Right kidney (tissue), 9 donors: ENCODE measurements at places on chromosomes 2 and 18.

- no peak for DNase-seq
Measured at GRCh38 chr2:217325816-217326215, 466.0 kb upstream of the TNP1 start.

- DNase-seq, result peak; percentile 28
Measured at GRCh38 chr2:121334581-121335293, 49.7 kb upstream of the TFCP2L1 start.

DNA sequence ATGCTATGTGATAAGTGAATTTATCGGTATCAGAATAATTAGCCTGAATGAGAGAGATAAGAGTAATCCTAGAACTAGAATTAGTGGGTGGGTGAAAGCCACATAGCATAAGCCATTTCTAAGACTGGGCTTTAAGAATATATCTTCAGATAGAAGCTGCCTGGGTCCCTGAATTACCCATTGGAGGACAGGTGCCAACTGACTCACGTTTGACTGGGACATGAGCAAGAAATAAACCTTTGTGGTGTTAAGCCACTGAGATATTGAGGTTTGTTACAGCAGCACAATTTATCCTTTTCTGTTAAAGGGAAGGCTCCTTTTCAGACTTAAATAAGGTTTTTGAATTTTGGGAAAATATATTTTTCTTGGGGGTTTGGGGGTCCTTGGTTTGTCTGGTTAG lies 95.9 kb downstream of the POLE4 start:
- DNase-seq, result no peak

GRCh38 chr18:23938901-23939341 lies 75.6 kb upstream of the TTC39C start:
- DNase-seq, result no peak

- no peak for DNase-seq
Measured at GRCh38 chr2:205025580-205026240, 480.4 kb downstream of the PARD3B start.

- DNase-seq, result no peak
Measured at GRCh38 chr2:156573710-156574109, 137.5 kb downstream of the GPD2 start.

GRCh38 chr2:187208199-187208785 lies 239.8 kb downstream of the CALCRL start:
- no peak for DNase-seq

DNA sequence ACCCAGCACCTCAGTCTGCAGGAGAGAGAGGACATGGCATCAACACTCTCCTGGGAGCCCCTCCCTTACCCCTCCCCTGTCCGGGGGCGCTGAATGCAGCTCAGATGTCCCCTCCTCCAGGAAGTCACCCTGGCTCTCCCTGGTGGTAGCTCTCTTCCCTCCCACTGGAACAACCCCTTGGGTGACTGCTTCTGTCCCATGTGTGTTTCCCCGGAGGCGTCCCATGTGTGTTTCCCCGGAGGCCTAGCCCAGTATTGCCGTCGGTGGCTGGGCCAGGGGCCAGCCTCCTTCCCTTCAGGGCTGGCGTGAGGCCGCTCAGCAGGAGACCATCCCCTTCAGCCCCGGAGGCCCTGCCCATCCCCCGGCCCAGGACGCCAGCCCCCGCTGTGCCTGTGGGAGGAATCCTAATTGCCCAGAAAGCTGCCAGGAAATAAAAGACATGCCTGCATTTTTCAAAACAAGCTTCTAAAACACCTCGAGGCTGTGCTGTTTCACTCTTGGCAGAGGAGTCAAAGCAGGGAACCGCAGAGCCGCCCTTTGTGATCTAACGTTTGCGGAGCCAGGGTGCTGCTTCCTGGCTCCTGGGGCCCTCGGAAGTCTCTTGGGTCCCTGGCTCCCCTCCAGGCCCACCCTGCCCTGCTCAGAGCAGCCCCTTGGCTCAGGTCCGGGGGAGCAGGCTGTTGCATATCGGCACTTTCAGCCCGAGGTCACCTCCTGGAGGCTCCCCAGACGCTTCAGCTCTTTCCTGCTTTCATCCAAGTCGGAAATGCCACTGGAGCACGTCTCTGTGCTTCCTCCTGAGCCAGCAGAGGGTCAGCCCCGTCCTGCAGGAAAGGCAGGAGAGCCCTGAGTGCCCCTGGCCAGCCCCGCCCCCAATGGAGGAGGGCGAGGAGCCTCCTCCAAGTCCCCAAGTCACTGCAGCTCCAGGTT lies 11.4 kb downstream of the SNED1 start:
- peak; percentile 69 for DNase-seq

GRCh38 chr18:49002045-49002444 lies 51.3 kb upstream of the SMAD7 start:
- DNase-seq, result no peak

DNA sequence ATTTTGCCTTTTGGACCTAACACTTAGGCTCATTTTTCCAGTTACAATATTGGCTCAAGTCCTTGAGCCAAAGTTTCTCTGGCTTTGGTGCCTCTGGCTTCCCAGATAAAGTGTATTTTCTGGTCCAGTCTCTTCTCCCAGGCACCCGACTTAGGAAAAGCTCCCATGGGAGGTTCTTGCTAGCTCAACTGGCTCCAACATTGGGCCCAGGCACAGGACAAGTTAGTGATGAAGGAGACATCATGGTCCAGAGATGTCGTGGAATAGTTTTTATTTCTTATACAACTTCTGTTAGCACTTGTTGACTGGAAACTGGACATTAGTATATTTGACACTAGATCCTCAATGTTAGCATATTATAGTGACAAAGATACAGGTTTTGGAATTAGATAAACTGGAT lies 8.2 kb upstream of the ZEB2 start:
- no peak for DNase-seq

- DNase-seq, result no peak
Measured at GRCh38 chr2:23208339-23208738, 176.6 kb upstream of the KLHL29 start.

- DNase-seq, result no peak
Measured at GRCh38 chr2:55175254-55176093, 56.6 kb downstream of the CLHC1 start.

GRCh38 chr18:58336605-58337004 lies 292.3 kb downstream of the ALPK2 start:
- no peak for DNase-seq

DNA sequence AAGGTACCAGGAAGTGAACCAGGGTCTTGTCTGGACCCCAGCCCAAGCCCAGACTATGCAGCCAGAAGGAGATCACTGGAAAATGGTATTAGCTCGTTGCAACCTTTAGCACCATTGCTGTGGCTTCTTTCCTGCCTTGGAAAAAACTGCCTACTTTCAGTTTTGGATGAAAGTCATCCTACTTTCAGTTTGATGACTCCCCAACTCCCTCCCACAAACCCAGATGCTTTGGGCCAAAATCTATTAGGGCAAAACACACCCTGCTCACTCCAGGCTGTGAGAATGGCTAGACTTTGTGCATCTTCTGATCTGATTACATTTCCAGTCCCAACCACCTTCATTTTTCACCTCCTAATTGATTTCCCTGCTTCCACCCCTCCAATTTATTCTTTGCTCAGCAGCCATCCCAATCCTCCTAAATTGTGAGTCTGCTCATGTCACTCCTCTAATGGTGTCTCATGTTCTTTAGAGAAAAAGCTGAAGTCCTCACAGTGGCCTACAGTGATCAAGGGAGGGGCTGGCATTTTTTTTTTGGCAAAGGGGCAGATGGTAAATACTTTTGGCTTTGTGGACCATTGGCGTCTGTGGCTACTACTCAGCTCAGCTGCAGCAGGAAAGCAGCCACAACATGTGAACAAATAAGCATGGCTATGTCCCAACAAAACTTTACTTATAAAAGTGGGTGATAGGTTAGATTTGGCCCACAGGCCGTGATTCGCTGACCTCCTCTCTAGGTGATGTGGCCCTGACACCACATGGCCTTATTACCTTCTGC lies 368.7 kb downstream of the SLC4A3 start:
- no peak for DNase-seq

- DNase-seq, result no peak
Measured at GRCh38 chr2:16584084-16584483, 81.5 kb downstream of the CYRIA start.

GRCh38 chr18:29449424-29449823 lies 1272.5 kb upstream of the CDH2 start:
- DNase-seq, result no peak
